Smooth muscle cell of the umbilical artery (primary cell): ENCODE measurements at places on chromosomes 6 and 20. TPM values are rescaled to one million over a fixed set of nuclear protein-coding genes. Genes with fewer than 3 reads are reported as not detected.

TTLL9 gene
- not detected in 2 replicates for total RNA-seq

HUS1B gene
- 0.89 and 1.7 TPM in 2 replicates for total RNA-seq

PYGB gene
- total RNA-seq = 63.8 and 121 TPM in 2 replicates

IL17F gene
- not detected in 2 replicates for total RNA-seq

HINT3 gene
- total RNA-seq = 19.5 and 36.5 TPM in 2 replicates
